ENCODE measurements at places on chromosomes 11 and 22. TPM values are rescaled to one million over a fixed set of nuclear protein-coding genes. Genes with fewer than 3 reads are reported as not detected.

ANKRD49 gene
- total RNA-seq, result 15.7 TPM

SYCE3 gene
- total RNA-seq, result not detected

ADM gene
- total RNA-seq, result 569 TPM

UPK3A gene
- total RNA-seq, result not detected
